Stimulated activated CD8-positive, alpha-beta memory T cell treated with anti-CD3 and anti-CD28 coated beads, Interleukin-7, amount 100 ng/mL, for 48 hours (primary cell): ENCODE measurements at places on chromosomes 5 and 9.

DNA sequence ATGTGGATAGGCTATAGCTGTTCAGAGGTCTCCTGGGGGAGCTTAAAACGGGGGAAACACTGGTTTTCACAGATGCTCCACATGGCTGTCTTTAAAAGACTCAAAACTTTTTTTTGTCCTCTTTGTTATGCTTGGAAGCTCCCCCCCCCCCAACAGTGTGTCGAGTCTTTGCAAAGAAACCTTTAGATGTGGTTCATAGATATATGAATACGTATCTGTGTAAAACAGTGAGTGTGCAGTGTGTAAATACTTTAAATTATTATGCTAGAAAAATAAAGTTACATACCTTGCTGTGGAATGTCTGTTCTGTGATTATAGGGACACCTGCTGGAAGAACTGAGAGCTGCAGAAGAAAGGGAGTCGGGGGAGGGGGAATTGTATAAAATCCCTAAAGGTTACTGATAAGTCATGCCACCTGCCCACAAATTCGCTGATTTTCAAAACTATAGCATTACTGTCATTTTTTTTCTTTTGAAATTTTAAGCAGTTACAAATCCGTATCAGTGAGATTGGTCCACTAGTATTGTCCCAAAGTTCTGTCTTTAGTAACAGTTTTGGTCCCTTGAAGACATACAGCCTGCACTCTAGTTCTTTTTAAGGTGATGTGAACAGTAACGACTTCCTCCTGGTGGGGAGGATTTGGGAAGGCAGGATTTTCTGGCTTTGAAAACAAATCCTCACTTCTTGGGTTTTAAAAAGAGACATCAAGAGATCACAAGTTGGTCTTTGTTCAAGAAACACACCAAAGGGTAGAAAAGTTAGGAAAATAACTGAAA, 22.9 kb downstream of the RGMB start:
- no peak for DNase-seq

DNA sequence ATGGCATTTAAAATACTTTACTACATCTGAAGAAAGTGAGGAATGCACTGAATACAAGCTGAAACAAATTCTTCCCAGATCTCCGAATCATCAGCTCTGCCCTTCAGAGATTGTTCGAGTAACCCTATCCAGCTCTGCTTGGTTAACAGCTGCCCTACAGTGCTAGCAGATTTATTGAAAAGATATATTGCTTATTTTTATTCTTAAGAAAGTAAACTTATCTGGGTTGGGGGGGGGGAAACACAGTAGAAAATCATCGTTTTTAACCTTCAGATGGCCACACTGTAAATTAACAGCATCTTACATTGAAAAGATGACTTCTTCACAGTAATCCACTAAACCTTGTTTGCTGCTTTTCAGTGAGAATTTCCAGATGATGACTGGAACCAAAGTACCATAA, 210.8 kb downstream of the NFIB start:
- no peak for DNase-seq

- peak; percentile 53 for DNase-seq
Observed at GRCh38 chr5:177389241-177390169, 5.3 kb downstream of the SLC34A1 start.

DNA sequence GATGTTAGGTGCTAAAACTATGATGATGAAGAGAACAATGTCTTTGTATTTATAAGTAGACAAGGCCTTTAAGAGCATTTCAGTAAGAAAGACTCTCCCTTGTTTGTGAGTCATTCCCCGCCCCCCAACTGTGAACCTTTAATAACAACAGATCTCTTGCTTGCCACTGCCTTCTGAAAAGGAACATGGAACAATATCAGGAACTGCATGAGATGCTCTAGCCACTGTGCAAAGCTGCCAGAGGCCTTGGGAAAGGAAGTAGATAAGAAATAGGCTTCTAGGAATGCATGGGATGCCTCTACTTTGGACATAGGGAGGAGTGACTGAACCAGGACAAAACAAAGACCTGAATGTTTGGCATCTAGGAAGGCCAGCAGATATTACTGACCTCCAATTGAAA, 296.1 kb upstream of the MPDZ start:
- DNase-seq, result no peak

DNA sequence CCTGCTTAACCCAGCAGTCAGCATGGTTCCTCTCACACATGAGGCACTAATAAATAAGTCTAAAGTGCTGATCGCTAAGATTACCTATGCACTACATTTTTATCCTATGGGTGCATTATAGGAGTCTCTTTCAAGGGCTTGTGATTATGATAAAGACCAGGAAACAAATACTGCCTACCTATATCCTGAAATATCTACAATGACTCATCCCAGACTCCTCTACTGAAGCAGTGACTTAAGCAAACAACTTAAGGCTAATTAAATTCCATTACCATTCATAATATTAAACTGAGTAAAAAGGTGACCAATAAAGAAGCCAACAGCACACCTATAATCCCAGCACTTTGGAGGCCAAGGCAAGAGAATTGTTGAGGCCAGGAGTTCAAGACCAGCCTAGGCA, 338.4 kb downstream of the DNAH5 start:
- no peak for DNase-seq

DNA sequence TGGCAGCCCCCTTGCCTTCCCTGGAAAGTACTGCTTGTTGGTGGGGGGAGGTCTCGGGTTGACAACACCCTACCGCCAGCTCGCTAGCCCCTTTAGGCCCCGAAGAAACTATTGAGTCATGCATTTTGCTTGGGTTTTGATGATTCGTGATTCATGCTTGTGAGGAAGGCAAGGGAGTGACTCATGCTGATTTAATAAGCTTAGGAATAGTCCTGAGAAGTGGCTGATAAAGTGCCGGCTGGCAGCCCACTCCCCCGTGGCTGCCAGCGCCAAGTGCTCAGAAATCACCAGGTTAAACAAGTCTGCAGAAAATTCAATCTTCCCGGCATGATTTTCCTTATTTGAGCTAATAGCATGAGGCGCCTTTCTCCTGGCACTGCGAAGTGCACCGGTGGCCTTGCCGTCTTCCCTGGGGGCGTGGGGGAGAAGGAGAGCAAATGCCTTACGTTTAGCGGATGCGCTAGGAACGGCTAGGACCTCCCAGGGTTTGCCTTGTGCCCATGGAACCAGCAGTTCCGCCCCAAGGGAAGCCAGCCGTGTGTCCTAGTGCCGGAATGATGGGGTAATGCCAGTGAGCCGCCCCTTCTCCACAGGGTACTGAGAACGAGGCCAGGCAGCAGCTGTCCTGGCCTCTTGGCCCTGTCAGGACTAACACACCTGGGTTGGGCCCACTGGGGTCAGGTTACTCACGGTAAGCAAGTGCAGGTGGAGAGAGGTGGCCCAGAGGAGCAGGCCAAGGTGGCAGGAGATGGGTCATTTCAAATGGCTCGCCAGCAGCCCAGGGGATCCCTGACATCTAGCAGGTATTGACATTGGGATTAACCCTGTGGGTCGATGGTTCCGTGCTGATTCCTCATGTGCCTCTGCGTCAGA, 151.9 kb downstream of the MACROH2A1 start:
- no peak for DNase-seq

- DNase-seq, result no peak
Observed at GRCh38 chr5:75053304-75054133, 1.2 kb upstream of the GCNT4 start.

DNA sequence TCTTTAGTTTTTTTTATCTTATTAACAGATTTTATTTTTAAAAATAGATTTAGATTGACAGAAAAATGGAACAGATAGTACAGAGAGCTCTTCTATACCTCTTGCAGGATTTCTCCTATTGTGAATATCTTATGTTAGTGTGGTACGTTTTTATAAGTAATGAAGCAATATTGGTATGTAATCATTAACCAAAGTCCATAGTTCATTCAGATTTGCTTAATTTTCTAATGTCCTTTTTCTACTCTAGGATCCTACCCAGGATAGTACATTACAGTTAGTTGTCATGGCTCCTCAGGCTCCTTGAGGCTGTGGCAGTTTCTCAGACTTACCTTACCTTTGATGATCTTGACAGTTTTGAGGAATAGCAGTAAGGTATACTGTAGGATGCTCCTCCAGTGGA, 30.4 kb downstream of the PPP2R2B start:
- DNase-seq, result no peak

DNA sequence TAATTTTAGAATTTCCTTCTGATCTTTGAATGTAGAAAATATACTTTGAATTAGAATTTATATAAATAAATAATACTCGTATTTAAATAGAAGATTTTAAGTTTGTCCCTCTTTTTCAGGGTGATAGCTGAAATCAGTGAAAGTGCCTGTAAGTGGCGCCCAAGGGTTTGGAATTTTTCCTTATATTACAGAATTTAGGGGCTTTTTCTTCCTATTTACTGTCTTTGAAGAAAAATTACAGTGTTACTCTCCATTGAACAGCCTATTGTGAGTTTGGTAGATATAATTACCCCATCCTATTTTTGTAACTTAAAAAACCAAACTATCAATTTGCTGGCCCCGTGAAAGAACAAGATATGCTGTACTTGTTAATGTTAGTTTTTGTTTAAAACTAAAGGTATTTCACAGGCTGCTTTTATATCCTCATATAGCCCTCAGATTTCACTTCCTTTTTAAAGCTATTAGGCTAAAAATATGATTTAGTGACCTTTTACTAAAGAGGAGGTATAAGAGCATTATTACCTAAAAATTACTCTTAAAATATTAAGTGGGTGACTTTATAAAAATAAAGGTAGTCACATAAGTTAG, 3.2 kb downstream of the MAP3K1 start:
- no peak for DNase-seq

DNA sequence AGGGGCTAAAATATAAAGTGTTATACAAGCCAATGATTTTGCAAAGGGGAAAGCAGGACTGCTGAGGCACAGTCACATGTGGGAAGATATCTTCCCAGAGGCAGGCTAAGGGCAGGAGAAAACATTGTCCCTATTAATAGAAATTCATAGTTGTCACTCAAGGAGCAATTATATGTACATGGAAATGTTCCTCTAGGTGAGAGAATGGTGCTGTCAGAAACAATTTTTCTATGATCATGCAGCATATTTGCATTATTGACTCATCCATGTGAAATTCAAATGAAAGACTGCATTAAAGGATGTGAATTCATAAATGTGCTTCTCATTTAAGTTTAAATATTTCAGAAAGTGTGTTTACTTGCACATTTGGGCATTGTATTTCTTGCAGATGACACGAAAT, 775.9 kb upstream of the CDH9 start:
- no peak for DNase-seq

DNA sequence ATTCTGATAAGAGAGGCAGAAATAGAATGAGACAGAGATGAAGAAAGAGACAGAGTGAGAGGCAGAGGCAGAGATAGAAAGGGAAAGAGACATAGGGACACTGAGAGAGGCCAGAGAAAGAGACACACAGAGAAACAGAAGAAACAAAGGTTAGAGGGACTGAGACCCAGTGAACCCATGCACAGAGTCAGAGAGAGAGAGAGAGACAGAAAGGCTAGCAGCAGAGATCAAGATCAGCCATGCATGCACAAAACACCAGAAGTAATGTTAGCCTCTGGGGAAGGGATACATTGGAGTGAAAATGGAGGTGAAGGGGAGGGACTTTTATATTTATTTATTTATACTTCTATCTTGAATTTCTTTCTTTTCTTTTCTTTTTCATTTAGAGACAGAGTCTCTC, 14.1 kb upstream of the SPARC start:
- no peak for DNase-seq

- no peak for DNase-seq
Observed at GRCh38 chr9:124271660-124272059, 13.9 kb downstream of the NEK6 start.

- no peak for DNase-seq
Observed at GRCh38 chr9:109418827-109419226, 79.3 kb downstream of the PTPN3 start.

- no peak for DNase-seq
Observed at GRCh38 chr9:93131599-93132286, 2.3 kb downstream of the NINJ1 start.

- DNase-seq, result no peak
Observed at GRCh38 chr5:4563400-4563799, 576.7 kb upstream of the ADAMTS16 start.

DNA sequence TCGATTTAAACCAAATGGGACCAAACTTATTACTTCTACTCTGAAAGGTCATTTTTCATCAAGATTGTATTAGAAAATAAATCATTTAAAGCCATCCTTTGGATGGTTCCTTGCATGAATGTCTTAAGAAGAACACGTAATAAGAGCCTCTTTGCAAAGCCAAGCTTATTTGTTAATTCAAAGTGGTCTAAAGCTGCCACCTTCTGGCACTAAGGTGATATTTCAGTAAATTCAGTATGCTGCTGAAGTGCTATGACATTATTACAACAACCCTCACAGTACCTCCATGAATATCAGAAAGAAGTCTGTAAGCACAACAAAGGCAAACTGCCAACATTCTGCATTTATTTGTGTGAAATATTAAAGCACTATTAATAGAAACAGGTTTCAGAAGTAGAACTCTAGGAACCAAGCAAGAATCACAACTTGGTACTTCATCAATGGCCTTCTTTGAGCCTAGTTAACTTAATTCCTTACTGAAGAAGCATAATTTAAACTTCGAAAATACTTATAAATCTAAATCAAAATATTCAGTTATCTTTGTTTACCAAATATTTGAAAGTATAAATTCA, 53.1 kb upstream of the TYRP1 start:
- no peak for DNase-seq

- DNase-seq, result peak; percentile 54
Observed at GRCh38 chr9:136978073-136978864, 965 bp downstream of the PTGDS start.

GRCh38 chr5:40367255-40367654, 312.5 kb upstream of the PTGER4 start:
- no peak for DNase-seq

DNA sequence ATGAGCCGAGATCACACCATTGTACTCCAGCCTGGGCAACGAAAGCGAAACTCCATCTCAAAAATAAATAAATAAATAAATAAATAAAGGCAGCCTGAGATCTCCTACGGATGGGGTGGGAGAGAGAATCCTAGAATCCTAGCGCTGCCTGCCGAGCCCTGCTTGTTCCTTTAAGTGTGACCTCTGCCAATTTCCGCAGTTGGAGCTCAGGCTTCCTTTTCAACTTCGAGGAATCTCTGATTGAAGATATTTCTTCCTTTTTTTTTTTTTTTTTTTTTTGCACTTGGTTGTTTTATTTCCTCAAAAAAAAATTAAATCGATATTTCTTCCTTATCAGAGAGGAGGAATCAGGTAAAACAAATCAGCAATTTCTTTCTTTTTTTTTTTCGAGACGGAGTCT, 27.3 kb upstream of the MATR3 start:
- DNase-seq, result no peak

- DNase-seq, result no peak
Observed at GRCh38 chr9:22232971-22233370, 213.7 kb upstream of the DMRTA1 start.

DNA sequence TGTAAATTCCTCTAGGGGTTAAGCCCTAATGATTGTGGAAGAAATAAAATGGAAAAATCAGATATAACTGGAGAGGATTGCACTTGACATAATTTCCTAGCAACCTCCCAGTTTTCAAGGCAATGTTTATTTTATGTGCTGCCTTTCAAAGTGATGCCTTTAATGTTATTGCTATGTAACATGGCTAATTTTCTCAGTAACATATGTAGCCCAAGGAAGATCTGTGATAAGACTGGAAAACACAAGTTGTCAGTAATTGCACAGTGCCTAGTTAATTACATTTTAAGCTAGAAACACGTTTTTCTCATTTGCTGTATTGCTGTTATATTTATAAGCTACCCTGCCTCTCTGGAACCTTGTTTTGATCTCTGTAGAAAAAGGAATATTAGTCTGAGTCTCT, 49.2 kb upstream of the KCNN2 start:
- no peak for DNase-seq
